ENCODE measurements at places on chromosomes 7 and 10. TPM values are rescaled to one million over a fixed set of nuclear protein-coding genes. Genes with fewer than 3 reads are reported as not detected.

Gene CHAT
- not detected for total RNA-seq

Gene PROSER2
- total RNA-seq = 16.2 TPM

Gene CAV1
- 4.3 TPM for total RNA-seq

Gene HACD1
- 27.5 TPM for total RNA-seq

Gene NANOS1
- total RNA-seq = 0.27 TPM

Gene PSMA2
- 26.4 TPM for total RNA-seq

Gene MSMB
- total RNA-seq = not detected

Gene KLF14
- not detected for total RNA-seq

Gene KIF20B
- total RNA-seq = 1.1 TPM

Gene MKI67
- 2.4 TPM for total RNA-seq

Gene SEMA3E
- not detected for total RNA-seq

Gene TSPAN15
- 0.27 TPM for total RNA-seq

Gene KCNH2
- total RNA-seq = 53.9 TPM

Gene GNGT1
- not detected for total RNA-seq

Gene IQCE
- 4.6 TPM for total RNA-seq

Gene CFAP46
- total RNA-seq = under 0.01 TPM

Gene ENTPD7
- total RNA-seq = 9.2 TPM

Gene OR2A7
- total RNA-seq = 2.7 TPM

Gene AOAH
- 15.1 TPM for total RNA-seq

Gene BBS9
- total RNA-seq = 12.1 TPM

Gene PTF1A
- not detected for total RNA-seq

Gene BNIP3
- 8.1 TPM for total RNA-seq

Gene DOCK1
- total RNA-seq = 27.5 TPM

Gene AGAP5
- 4.0 TPM for total RNA-seq

Gene DGKI
- total RNA-seq = under 0.01 TPM

Gene NSUN5
- 44.2 TPM for total RNA-seq

Gene CHST3
- total RNA-seq = under 0.01 TPM

Gene ASZ1
- total RNA-seq = not detected

Gene SSBP1
- 32.9 TPM for total RNA-seq

Gene OR2A12
- not detected for total RNA-seq

Gene BTBD16
- total RNA-seq = not detected

Gene OR13A1
- under 0.01 TPM for total RNA-seq

Gene MCM10
- 2.2 TPM for total RNA-seq

Gene ARHGAP19
- total RNA-seq = 3.8 TPM

Gene PRR15
- total RNA-seq = 15.9 TPM

Gene FAM221A
- total RNA-seq = 11.6 TPM

Gene MLXIPL
- total RNA-seq = not detected

Gene GBX1
- total RNA-seq = not detected

Gene ANKRD22
- total RNA-seq = under 0.01 TPM

Gene SH2D4B
- total RNA-seq = under 0.01 TPM

Gene AGR2
- total RNA-seq = 0.27 TPM

Gene DNA2
- 3.8 TPM for total RNA-seq

Gene NPTX2
- total RNA-seq = 18.0 TPM

Gene PRKCQ
- 36.6 TPM for total RNA-seq

Gene RBM20
- total RNA-seq = under 0.01 TPM
